ENCODE measurements at places on chromosomes 4 and X. TPM values are rescaled to one million over a fixed set of nuclear protein-coding genes. Genes with fewer than 3 reads are reported as not detected.

NR3C2 gene
- polyA plus RNA-seq: 6.4 TPM

CLCN5 gene
- polyA plus RNA-seq: 1.1 TPM

CCSER1 gene
- 4.4 TPM for polyA plus RNA-seq

SLC16A2 gene
- not detected for polyA plus RNA-seq

MAMLD1 gene
- 0.54 TPM for polyA plus RNA-seq

DMD gene
- polyA plus RNA-seq: 2.3 TPM

TRPC5OS gene
- polyA plus RNA-seq: not detected

ETDB gene
- not detected for polyA plus RNA-seq

DCLK2 gene
- polyA plus RNA-seq: 9.1 TPM

AFP gene
- polyA plus RNA-seq: not detected

CXCL1 gene
- not detected for polyA plus RNA-seq

PSAPL1 gene
- not detected for polyA plus RNA-seq

CT45A10 gene
- polyA plus RNA-seq: not detected

TCP11X2 gene
- polyA plus RNA-seq: not detected

PHOX2B gene
- polyA plus RNA-seq: not detected

UGT2B15 gene
- polyA plus RNA-seq: 1.0 TPM

WWC2 gene
- 0.07 TPM for polyA plus RNA-seq

RRH gene
- 0.23 TPM for polyA plus RNA-seq
